ENCODE measurements at places on chromosomes 13 and 19.

DNA sequence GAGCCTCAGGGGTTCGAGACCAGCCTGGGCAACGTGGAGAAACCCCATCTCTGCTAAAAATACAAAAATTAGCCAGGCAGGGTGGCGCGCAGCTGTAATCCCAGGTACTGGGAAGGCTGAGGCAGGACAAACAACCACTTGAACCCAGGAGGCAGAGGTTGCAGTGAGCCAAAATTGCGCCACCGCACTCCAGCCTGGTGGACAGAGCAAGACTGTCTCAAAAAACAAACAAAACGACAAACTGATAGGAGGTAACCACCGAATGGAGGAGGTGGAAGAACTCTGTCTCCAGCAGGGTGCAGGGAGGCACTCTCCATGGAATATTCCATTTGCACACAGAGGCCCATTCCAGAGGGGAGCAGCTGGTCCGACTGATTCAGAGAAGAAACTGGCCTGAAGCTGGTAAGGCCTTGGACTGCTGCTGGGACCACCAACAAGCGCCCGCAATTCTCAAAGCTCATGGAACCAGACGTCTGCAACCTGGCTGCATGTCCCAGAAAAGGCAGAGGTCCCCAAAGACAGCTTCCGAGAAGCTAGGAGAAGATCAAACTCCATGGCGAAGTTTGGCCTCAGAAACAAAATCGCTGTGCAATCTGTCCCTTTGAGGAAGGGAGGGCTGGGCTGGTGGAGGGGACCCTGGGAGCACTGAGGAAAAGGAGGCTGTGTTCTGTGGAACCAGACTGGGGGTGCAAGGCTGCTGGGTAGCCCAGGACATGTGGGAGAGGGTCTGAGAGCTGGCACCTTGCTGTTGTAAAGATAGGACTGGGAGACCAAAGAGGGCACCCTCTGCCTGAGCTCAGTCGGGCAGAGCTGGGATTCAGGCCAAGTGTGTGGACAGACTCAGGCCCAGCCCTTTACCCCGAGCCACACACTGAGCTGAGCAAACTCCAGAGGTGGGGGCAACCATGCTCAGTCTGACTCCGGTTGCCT, 35.2 kb downstream of the SLC25A42 start:
- DNase-seq: no peak

DNA sequence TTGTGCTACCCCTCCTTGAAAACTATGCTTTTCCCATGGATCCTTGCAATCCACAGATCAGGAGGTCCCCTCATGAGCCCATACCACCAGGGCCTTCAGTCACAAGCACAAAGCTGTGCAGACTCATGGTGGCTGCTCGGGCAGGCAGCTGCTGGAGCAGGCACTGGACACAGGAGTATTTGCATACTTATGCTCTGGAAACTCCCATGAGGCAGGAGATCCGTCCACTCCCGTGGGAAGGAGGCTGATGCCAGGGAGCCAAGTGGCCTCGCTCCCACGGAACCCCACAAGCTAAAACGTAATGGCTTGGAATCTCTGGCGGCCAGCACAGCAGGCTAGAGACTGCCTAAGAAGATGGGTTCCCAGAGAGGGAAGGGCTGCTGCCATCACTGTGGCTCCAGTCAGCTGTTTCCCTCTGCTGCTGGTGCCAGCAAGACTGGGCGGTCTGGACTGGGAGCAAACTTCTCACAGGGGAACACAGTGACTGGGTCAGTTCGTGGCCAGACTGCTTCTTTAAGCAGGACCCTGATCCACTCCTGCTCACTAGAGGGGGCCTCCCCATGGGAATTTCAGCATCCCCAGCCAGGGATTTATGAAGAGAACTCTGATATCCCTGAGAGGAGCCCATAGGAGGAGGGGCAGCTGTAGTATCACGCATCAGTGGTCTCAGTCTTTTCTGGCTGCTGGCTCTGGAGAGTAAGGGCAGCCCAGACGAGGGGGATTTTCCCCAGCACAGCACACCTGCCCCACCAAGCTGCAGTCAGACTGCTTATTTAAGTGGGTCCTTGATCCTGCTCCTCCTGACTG, 370.3 kb upstream of the ATXN8OS start:
- DNase-seq: no peak

- DNase-seq: no peak
Measured at GRCh38 chr19:46791944-46792343, 3.5 kb upstream of the SLC1A5 start.

GRCh38 chr19:41861116-41861768, 1.2 kb downstream of the RPS19 start:
- DNase-seq: no peak

- DNase-seq: no peak
Measured at GRCh38 chr19:20840371-20840770, 64.3 kb downstream of the ZNF66 start.
